Activated CD8-positive, alpha-beta memory T cell treated with anti-CD3 and anti-CD28 coated beads for 48 hours (primary cell): ENCODE measurements at places on chromosomes 13 and 19.

- DNase-seq, result no peak
These were observed 1.5 kb downstream of the CD37 start for GRCh38 chr19:49336482-49337266.

- DNase-seq, result no peak
These were observed 13.1 kb upstream of the ADPRHL1 start for GRCh38 chr13:113466383-113466782.

DNA sequence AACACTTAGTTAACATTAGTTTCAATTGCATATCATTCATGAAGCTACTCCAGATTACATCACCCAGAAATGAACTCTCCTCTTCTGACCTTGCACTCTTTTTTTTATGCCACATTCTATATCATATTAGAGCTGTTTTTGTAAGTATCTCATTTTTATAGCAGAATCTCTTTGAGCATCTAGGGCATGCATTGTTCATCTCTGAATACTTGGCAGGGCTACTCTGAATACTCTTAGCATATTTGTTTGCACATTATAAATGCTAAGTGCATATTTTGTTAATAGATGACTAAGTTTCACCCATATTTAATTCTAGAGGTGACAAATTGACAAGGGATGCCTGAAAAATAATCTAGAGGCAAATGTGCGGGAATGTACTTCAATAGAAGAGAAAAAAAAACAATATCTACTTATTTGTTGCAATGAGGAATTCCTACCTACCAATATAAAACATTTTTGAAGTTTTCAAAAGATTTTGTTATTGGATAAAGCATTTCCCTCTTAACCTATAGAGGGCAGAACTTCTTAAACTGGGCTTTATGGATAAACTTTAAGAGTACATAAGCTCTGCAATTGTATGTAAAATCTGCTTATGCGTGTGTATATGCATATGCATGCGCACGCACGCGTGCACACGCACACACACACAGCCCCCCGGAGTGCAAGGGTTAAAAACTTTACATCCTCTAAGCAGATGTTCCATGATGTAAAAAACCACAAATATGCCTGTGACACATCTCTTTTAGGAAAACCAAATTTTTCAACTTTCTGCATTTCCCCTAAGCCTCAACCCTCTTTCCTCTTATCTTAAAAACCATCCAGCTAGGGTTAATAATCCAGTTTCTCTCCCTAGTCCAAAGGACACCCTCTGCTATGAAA lies 73.0 kb upstream of the OXGR1 start:
- no peak for DNase-seq

- DNase-seq, result no peak
These were observed 53.2 kb upstream of the LSM14A start for GRCh38 chr19:34118879-34119748.

DNA sequence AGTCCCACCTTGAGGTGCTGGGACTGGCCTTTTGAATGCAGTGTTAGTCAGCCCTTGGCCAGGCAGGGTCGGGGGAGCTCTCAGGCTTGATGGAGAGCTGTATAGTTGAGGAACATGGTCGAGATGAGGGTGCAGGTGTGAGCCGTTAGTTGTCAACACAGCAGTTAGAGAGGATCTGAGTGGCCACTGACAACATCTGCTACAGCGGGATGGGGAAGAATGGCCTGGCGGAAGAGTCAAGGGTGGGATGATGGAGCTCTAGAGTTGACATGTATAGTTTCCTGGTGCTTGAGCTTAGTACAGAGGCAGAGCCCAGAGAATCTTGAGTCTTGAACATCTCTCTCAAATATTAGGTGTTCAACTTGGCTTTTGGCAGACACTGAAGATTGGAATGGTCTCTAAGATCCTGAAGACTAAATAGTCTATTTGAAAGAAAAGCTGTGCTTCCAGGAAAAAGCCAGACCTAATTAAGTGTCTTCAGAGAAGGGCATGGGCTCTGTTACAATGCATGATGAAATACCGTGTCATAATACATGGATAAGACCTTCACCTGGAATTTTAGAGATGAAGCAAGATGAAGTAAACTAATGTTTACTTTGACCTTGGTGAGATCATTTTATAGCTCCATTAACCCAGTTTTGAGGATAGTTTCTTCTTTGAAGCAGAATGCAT lies 9.7 kb downstream of the PCCA start:
- no peak for DNase-seq

DNA sequence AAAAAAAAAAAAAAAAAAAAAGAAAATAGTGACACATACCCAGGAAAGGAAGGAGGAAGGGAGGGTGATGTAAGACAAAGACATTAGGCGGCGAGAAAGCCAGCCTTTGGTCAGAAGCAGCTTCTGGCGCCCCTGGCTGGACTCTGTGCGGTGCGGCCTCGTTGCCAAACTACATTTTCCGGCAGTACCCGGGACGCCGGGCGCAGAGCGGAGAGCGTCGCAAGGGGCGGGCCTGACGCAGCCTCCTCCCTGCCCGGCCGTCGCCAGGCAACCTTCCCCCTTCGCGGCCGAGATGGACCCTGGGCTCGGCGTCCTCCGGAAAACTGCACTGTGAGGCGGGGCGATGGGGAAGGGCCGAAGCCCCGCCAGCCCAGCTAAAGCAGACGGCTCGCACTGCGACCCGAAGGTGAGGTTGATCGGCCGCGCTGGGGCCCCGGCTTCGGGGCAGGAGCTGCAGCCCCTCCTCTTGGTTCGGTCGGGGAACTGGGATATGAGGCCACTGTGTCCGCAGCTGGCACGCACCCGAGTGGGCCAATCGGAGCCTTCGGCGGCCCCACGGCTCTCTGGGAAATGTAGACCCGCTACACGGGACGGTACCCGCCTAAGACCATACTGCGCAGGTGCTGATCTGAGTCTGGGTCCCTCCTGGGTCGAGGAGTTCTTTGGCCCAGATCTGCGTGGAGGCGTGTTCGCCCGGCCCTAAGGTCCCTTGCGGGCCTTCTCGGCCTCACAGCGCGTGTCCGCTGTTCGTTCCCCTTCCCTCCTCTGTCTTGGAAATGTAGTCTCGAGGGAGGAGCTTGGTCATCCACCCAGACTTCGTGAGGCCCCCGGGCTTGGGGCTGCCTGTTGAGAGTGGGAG lies 2.3 kb upstream of the MZF1 start:
- peak; percentile 76 for DNase-seq

- no peak for DNase-seq
These were observed 1.2 kb upstream of the NKPD1 start for GRCh38 chr19:45161738-45162607.

GRCh38 chr13:50323440-50324065 lies 308.3 kb downstream of the KCNRG start:
- no peak for DNase-seq

GRCh38 chr19:15253061-15253460 lies 20.8 kb upstream of the EPHX3 start:
- no peak for DNase-seq

DNA sequence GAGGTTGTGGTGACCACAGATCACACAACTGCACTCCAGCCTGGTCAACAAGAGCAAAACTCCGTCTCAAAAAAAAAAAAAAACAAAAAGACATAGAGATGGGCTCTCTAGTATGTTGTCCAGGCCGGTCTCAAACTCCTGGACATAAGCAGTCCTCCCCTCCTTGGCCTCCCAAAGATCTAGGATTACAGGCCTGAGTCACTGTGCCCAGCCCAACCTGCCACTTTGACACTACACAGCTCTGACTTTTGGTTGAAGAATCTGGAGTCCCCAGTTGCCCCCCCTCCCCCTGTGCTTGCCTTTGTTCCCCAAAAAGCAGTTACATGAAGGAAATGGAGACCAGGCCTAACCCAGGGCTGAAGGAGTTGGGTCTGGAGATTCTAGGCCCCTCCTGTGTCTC lies 12.9 kb downstream of the CARM1 start:
- no peak for DNase-seq

DNA sequence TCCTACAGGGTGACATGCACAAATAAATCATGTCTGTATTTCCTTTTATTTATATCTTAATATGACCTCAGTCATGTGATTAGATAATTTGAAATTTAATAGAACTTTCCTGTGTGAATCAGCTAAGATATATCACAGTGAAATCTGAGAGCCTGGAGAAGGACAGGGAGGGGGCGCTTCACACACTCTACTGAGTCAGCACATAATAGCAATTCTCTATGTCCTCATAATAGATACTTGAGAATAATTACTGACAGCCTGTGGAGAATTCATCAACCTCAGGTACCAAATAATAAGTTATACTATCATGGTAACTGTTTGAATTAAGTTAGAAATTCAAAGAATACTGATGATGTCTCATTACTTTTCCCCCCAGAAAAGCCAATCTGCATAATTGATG lies 98.0 kb upstream of the SLC10A2 start:
- DNase-seq, result no peak

DNA sequence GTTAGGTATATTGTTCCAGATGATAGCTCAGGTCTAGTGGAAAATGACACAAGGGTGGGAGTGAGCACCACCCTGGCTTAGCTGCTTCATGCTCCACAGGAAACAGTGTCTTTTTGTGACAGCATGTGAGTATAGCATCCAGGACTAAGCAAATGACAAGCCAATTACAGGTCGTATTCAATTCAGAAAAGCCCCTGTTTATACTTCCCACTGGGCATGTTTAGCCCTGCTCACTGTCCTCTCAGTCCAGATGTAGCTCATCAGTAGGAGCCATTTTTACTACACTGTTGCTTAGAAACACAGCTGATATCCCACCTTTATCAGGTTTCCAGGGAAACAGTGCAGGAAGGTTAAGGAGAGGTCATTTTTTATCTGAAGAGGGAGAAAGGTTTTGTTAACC lies 8.0 kb downstream of the ABHD13 start:
- DNase-seq, result no peak
